ENCODE measurements at places on chromosomes 16 and 17. TPM values are rescaled to one million over a fixed set of nuclear protein-coding genes. Genes with fewer than 3 reads are reported as not detected.

The CDR2L gene
- total RNA-seq, result 23.3 TPM

The UBB gene
- total RNA-seq, result 1,609 TPM

- no peak for DNase-seq
- no peak overlapping the region for H3K4me3 ChIP-seq
- H3K4me1 ChIP-seq, result peaks cover 2% of the 10 kb centered on the region
- no peaks in the 10 kb centered on the region for H3K36me3 ChIP-seq
- H3K27me3 ChIP-seq, result peaks cover 10% of the 10 kb centered on the region
- no peak overlapping the region for H3K27ac ChIP-seq
Measured at GRCh38 chr17:79752175-79752574, 21.4 kb downstream of the ENPP7 start.

GRCh38 chr17:67244431-67245072 is 444 bp downstream of the HELZ start:
- H3K36me3 ChIP-seq, result no peaks in the 10 kb centered on the region
- peak overlapping the region; percentile 87 for H3K4me3 ChIP-seq
- no peak for DNase-seq
- H3K27me3 ChIP-seq, result no peaks in the 10 kb centered on the region

The SOX15 gene
- total RNA-seq, result 7.7 TPM

The SLC35G6 gene
- total RNA-seq, result not detected

The CRK gene
- 60.5 TPM for total RNA-seq

The HCRT gene
- total RNA-seq, result not detected

GRCh38 chr17:46875849-46876352 is 24.5 kb downstream of the WNT9B start:
- no peaks in the 10 kb centered on the region for H3K4me1 ChIP-seq
- no peaks in the 10 kb centered on the region for H3K27me3 ChIP-seq
- no peak for DNase-seq
- H3K27ac ChIP-seq, result no peak overlapping the region

GRCh38 chr17:72743037-72743467 is 349.4 kb downstream of the SLC39A11 start:
- H3K27me3 ChIP-seq, result no peaks in the 10 kb centered on the region
- peaks cover 10% of the 10 kb centered on the region for H3K4me1 ChIP-seq
- H3K36me3 ChIP-seq, result peaks cover 4% of the 10 kb centered on the region

GRCh38 chr17:32111141-32111771 is 31.0 kb upstream of the RHOT1 start:
- H3K4me3 ChIP-seq, result no peak overlapping the region
- peak; percentile 84 for DNase-seq
- H3K36me3 ChIP-seq, result no peaks in the 10 kb centered on the region
- H3K27me3 ChIP-seq, result no peaks in the 10 kb centered on the region
- H3K4me1 ChIP-seq, result peaks cover 3% of the 10 kb centered on the region
- H3K27ac ChIP-seq, result no peak overlapping the region

The TEKT1 gene
- total RNA-seq, result not detected

DNA sequence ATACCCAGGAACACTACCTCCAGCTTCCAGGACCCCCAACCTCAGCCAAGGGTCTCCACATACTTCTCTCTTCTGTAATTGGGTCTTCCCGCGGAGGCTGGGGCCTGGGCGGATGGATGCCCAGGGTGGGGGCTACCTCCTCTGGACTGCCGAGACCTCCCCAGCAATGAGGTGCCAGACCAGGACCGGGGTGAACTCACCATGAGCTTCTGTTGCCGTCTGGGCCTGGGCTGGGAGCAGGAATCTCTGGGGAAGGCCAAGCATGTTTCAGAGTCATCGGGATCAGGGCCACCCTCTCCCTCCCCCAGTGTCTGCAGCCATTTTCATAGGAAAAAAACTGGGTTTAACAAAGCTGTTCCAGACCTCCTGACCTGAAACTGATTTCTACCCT is 10.3 kb upstream of the BAHCC1 start:
- H3K4me1 ChIP-seq, result no peaks in the 10 kb centered on the region
- H3K27me3 ChIP-seq, result peaks cover 48% of the 10 kb centered on the region
- H3K4me3 ChIP-seq, result peak overlapping the region; percentile 29
- no peaks in the 10 kb centered on the region for H3K36me3 ChIP-seq
- DNase-seq, result no peak
- H3K27ac ChIP-seq, result no peak overlapping the region

- H3K36me3 ChIP-seq, result peaks cover 29% of the 10 kb centered on the region
- H3K4me3 ChIP-seq, result no peak overlapping the region
- peak; percentile 88 for DNase-seq
- peak overlapping the region; percentile 26 for H3K27ac ChIP-seq
- peaks cover 2% of the 10 kb centered on the region for H3K4me1 ChIP-seq
- H3K27me3 ChIP-seq, result no peaks in the 10 kb centered on the region
Measured at GRCh38 chr16:74871608-74872007, 97.0 kb upstream of the FA2H start.

GRCh38 chr17:18148586-18148985 is 35.0 kb upstream of the ALKBH5 start:
- H3K27ac ChIP-seq, result no peak overlapping the region
- H3K36me3 ChIP-seq, result no peaks in the 10 kb centered on the region
- no peaks in the 10 kb centered on the region for H3K27me3 ChIP-seq
- no peaks in the 10 kb centered on the region for H3K4me1 ChIP-seq
- DNase-seq, result no peak
- H3K4me3 ChIP-seq, result no peak overlapping the region

DNA sequence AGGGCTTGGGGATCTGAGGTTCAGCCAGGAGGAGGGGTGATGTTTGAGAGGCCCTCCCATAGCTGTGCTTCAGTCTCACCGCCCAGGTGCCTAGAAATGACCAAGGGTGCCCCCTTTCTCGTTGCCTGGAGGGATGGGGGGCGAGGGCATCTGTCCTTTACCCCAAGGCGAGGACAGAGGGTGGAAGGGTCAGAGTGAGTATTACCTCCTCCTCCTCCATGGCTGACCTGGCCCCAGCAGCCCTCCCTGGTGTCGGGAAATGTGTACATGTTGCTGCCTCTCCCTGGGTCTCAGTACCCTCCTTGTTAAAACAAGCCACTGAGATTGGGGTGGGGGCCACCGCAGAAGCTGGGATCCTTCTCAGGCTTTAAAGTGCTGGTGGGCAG is 2.4 kb downstream of the NECAB2 start:
- no peak overlapping the region for H3K4me3 ChIP-seq
- no peak overlapping the region for H3K27ac ChIP-seq
- peaks cover 2% of the 10 kb centered on the region for H3K27me3 ChIP-seq
- DNase-seq, result no peak

DNA sequence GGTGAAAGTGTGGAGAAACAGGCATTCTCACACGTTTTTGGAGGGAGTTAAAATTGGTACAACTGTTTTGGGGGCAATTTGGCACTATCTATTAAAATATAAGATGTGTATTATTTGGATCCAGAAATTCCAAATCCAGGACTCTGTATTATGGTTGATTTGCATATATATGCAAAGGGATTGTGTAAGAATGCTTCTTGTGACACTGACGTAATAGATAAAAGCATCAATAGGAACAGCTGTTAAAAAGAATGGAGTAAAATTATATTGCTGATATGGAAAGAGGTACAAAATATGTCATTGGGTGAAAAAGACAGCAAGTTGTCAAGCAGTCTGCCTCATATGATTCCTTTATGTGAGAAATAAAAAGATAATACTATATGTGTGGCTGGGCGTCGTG is 17.3 kb downstream of the FA2H start:
- no peaks in the 10 kb centered on the region for H3K4me1 ChIP-seq
- DNase-seq, result no peak
- H3K27me3 ChIP-seq, result no peaks in the 10 kb centered on the region
- H3K27ac ChIP-seq, result no peak overlapping the region
- no peak overlapping the region for H3K4me3 ChIP-seq

- H3K27me3 ChIP-seq, result peaks cover 4% of the 10 kb centered on the region
Measured at GRCh38 chr17:39194985-39195524, 2.4 kb downstream of the CACNB1 start.

The TMEM238L gene
- total RNA-seq, result not detected

- no peak overlapping the region for H3K4me3 ChIP-seq
- peaks cover 98% of the 10 kb centered on the region for H3K36me3 ChIP-seq
- DNase-seq, result no peak
- H3K27me3 ChIP-seq, result no peaks in the 10 kb centered on the region
Measured at GRCh38 chr16:71920658-71921057, 25.3 kb downstream of the IST1 start.

DNA sequence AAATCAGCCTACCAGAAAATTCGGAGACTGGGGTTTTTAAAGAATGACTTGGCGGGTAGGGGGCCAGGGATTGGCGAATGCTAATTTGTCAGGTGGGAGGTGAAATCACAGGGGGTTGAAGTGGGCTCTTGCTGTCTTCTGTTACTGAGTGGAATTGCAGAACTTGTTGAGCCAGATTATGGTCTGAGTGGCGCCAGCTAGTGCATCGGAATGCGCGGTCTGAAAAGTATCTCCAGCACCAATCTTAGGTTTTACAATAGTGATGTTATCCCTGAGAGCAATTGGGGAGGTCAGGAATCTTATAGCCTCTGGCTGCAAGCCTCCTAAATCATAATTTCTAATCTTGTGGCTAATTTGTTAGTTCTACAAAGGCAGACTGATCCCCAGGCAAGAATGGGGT is 762 bp upstream of the RBL2 start:
- H3K4me1 ChIP-seq, result no peaks in the 10 kb centered on the region
- H3K27ac ChIP-seq, result no peak overlapping the region
- peaks cover 5% of the 10 kb centered on the region for H3K36me3 ChIP-seq
- H3K4me3 ChIP-seq, result peak overlapping the region; percentile 74
- H3K27me3 ChIP-seq, result no peaks in the 10 kb centered on the region
- no peak for DNase-seq

- no peak overlapping the region for H3K4me3 ChIP-seq
- H3K4me1 ChIP-seq, result peaks cover 16% of the 10 kb centered on the region
- H3K27me3 ChIP-seq, result no peaks in the 10 kb centered on the region
- no peak overlapping the region for H3K27ac ChIP-seq
Measured at GRCh38 chr17:36731811-36732210, 130.4 kb downstream of the MRM1 start.

DNA sequence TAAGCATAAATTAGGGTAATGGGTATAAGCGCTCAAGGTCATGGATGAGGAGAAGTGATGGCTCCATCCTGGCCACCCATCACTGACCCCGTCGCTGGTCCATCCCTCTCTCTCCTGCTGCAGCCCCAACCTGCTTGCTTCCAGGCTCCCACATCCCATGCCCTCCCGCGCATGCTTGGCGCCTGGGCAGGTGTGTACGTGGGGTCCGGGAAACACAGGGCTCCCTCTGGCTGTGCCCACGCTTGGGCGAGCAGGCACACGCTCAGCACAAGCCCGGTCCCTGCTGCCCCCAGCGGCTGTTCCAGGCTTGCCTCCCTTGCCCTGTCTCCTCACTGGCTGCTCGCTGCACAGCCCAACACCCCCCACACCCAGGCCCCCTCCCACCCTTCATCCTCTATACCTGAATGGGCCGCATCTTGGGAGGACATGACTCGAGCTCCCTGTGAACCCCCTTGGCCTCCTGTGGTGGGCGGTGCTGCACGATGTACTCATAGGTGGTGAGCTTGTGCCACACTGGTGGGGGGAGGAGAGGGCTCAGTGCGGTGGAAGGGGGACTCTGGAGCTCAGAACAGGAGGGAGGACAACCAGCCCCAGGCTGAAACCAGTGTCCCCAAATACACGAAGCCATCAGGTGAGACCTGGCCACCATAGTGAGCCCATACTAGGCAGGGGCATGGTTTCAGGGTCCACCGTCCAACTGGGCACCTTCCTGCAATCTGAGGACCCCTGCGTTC is 4.7 kb upstream of the TPPP3 start:
- no peaks in the 10 kb centered on the region for H3K36me3 ChIP-seq
- no peaks in the 10 kb centered on the region for H3K4me1 ChIP-seq
- no peak overlapping the region for H3K27ac ChIP-seq
- H3K27me3 ChIP-seq, result peaks cover 20% of the 10 kb centered on the region
- no peak overlapping the region for H3K4me3 ChIP-seq

The STX1B gene
- total RNA-seq, result 11.0 TPM

All from H9 (cell line).